Left lobe of liver (tissue), 2 donors: ENCODE measurements at places on chromosomes 4 and X. TPM values are rescaled to one million over a fixed set of nuclear protein-coding genes. Genes with fewer than 3 reads are reported as not detected.

Gene DIAPH2
- total RNA-seq = 9.4 TPM

Gene PABPC1L2A
- not detected for total RNA-seq

GRCh38 chrX:118682258-118683014 lies 45.0 kb upstream of the IL13RA1 start:
- DNase-seq = no peak

Gene WDR17
- 0.23 TPM for total RNA-seq
